ENCODE measurements at places on chromosomes 16 and 17.

GRCh38 chr16:28136751-28137434 is 73.4 kb upstream of the GSG1L start:
- DNase-seq, result no peak

- DNase-seq, result no peak
Observed at GRCh38 chr17:78128551-78129350, at the start of gene TMC6. TMC6 (minus strand) TSS chr17:78128755; CDS start chr17:78126832, 1,923 bp downstream.

- DNase-seq, result no peak
Observed at GRCh38 chr16:75379339-75379738, 54.0 kb downstream of the CFDP1 start.

DNA sequence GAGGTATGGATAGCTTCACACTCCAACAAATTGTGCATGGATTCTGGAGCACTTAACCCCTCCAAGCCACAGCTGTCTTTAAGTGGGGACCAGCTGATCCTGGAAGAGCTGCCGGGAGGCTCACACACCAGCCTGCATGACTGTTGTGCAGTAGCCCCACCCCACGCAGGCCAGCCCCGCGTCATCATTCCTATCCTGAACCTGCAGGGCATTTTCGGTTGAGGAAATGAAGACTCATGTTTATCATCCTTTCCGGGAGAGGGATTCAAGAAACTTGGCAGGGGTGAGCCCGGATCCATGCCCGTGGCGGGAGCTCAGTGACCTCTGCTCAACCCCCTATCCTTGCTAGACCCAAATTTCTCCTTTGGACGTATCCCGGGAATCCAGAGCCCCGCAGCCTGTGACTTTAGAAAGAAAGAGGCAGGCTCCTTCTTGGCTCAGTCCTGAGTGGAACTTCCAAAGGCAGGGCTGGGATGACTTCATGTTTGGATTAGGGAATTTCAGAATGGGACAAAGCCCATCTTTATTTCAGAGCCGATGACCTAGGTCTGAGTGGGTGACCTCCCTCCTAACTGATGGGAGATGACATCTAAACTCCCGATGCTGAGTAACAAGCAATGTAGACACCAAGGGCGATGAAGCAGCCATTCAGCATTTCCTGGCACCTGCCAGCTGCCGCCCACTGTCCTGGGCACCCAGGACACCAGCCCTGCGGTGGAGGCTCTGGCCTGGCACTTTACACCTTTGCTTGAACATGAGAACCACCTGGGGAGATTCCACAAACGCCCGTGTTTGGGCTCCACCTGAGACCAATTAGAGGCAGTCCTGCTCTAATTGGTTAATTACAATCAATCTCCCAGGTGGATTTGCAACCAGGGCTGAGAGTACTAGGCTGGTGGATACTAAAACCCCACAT is 43.3 kb upstream of the CMIP start:
- no peak for DNase-seq

All from stimulated activated CD4-positive, alpha-beta T cell treated with anti-CD3 and anti-CD28 coated beads, Interleukin-2, amount 100 ng/mL, for 48 hours (primary cell).